ENCODE measurements at places on chromosomes 7 and 10.

GRCh38 chr10:3813267-3813666, 28.3 kb upstream of the KLF6 start:
- DNase-seq: no peak

- DNase-seq: no peak
Measured at GRCh38 chr7:118349604-118350003, 125.1 kb downstream of the ANKRD7 start.

- DNase-seq: peak; percentile 38
Measured at GRCh38 chr10:23994459-23995046, 214.4 kb upstream of the KIAA1217 start.

GRCh38 chr7:260441-261281, 29.3 kb upstream of the FOXL3 start:
- DNase-seq: no peak

- no peak for DNase-seq
Measured at GRCh38 chr10:123577921-123578461, 88.2 kb upstream of the GPR26 start.
